ENCODE measurements at places on chromosomes 4 and X.

- peak; percentile 26 for DNase-seq
These were observed 1.9 kb upstream of the HAUS3 start for GRCh38 chr4:2243681-2244380.

- no peak for DNase-seq
These were observed 262.0 kb downstream of the IL15 start for GRCh38 chr4:141898346-141898745.

DNA sequence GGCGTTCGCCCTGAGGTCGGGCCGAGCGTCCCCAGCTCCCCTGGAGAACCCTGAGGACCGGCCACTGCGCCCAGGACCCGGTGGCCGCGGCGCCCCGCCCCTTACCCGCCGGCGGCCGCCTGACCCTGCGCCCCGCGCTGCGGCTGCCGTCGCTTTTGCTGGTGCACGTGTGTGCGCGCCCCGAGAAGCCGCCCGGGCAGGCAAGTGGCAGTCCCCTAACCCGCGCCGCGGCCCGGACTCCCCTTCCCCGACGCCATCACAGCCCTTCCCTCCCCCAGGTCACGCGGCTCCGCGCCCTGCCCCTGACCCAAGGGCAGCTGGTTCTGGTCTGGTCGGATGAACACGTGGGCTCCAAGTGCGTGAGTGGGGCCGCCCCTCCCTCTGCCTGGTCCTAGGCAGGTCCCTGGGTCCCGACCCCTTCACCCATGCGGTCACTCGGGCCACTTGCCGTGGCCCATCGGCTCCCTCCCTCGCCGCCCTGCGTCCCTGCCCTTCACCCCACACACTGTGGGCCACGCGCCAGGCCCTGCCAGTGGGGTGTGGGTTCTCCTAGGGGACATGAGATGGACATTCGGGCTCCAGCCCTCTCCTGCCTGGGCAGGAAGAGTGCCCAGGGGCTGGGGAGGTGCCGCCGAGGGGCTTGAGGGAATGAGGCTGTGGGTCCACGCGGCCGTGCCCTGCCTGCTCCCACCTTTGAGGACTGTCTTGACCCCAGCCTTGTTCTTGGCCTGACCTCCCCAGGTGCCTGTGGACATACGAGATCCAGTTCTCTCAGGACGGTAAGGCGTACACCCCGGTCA lies 8.0 kb upstream of the FGFRL1 start:
- no peak for DNase-seq

- no peak for DNase-seq
These were observed 59.3 kb downstream of the PHKA2 start for GRCh38 chrX:18924507-18925088.

- DNase-seq = no peak
These were observed 215.5 kb downstream of the PDGFC start for GRCh38 chr4:156756118-156756517.

- DNase-seq = no peak
These were observed 14.0 kb downstream of the CHIC2 start for GRCh38 chr4:54050214-54050904.

GRCh38 chr4:20421603-20421985 lies 169.9 kb downstream of the SLIT2 start:
- no peak for DNase-seq

DNA sequence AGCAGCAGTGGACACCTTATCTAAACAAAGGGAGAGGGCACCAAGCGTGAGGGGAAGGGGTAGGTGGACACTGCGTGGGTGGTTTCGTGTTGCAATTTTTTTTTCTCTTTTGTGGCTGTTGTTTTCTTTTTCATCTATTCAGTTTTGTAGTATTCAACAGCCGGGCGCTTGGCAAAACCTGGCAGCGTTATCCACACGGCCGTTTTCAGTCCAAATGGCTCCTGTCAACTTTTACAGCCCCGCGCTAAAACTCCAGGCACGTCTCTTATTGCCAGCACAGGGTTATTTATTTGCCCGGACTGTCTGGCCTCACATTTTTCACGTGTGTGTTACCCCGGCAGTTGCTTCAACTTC lies 192.2 kb downstream of the BCOR start:
- DNase-seq = no peak

GRCh38 chr4:7383266-7383665 lies 51.5 kb downstream of the PSAPL1 start:
- no peak for DNase-seq

DNA sequence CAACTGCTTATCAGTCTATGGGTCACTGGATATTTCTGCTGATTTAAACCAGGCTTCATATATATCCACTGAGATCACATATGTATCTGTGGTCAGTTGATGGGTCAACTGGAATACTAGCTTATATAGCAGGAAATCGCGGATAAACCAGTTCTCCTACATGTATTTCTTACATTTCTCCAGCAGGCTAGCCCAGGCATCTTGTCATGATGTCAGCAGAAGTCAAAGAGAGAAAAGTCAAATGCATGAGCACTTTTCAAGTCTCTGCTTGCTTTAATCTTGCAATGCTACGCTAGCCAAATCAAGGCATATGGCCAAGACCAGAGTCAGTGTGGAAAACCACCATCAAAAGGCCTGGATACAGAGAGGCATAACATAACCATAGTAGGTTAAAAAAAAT lies 1008.8 kb upstream of the DIAPH2 start:
- no peak for DNase-seq

- DNase-seq = no peak
These were observed 50.3 kb downstream of the CASP3 start for GRCh38 chr4:184598753-184599491.

- no peak for DNase-seq
These were observed 50.1 kb downstream of the BCORL1 start for GRCh38 chrX:130032552-130032951.

DNA sequence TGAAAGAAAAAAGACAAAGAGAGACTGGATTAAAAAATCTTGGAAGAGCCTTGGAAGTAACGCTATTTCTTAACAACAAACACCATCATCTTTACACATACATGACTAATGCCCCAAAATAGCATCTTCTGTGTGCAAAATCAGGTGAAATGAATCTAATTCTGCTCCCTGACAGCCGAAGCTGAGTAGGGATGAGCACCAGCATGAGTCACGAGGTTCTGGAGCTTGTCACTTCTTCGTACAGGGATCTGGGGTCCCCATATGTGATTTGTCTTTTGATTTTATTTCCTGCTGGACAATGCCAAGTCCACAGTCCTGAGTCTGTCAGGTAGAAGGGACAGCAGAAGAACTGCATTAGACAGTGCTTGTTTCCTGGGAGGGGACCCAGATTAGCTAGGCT lies 55.9 kb downstream of the OSTC start:
- DNase-seq = no peak

- DNase-seq = no peak
These were observed 14.7 kb downstream of the GBA3 start for GRCh38 chr4:22707390-22707789.

DNA sequence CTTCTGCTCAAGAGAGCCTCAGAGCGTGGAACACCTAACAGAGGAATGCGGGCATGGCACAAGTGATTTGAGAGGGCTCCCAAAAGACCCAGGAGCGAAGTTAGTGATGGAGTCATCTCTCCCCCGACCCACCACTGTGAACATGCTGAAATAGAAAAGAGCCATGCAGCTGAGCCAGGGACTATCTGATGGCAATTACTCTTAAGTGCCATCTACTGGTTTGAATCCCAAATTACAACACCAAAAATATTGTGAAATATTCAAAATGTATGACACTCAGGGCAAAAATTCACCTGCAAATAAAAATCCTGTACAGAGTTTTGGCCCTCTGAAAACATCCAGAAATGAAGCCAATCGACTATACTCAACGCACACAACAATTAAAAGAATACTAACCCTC lies 2038.9 kb upstream of the ADGRL3 start:
- no peak for DNase-seq

- DNase-seq = no peak
These were observed 301.7 kb upstream of the MAGEB2 start for GRCh38 chrX:29913647-29914046.

DNA sequence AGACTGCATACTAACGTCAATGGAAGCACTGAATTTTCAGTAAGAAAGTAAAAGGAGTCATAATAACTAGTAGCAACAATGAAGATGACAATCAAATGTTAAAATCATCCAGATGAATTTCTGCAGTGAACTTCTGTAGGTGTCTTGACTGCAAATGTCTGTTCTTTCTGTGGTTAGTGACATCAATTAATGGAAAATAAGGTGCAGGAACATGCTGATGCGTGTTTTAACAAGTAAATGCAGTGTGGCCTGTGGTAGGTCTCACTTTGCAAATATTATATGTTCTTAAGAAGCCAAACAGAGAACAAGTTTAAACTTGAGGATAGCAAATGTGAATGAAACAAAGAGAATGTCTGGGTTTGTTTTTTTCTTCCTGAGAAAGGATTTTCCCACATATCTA lies 2.6 kb upstream of the DTHD1 start:
- DNase-seq = no peak

- DNase-seq = no peak
These were observed 55.8 kb downstream of the PTTG2 start for GRCh38 chr4:38015886-38016515.

- no peak for DNase-seq
These were observed 141.9 kb downstream of the THOC2 start for GRCh38 chrX:123590842-123591486.

- DNase-seq = no peak
These were observed 30.1 kb downstream of the ADGRA3 start for GRCh38 chr4:22485737-22486136.

- no peak for DNase-seq
These were observed 651.3 kb downstream of the TECRL start for GRCh38 chr4:63757929-63758328.

DNA sequence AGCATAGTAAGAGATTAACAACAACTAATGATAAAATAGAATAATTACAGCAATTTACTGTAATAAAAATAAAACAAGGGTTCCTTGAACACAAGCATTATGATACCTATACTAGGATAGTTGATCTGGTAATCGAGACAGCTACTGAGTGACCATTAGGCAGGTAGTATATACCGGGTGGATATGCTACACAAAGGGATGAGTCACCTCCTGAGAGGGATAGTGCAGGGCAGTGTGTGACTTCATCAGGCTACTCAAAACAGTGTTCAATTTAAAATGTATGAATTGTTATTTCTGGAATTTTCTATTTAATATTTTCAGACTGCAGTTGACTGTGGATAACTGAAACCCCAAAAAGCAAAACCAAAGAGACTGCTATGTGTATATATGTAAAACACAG lies 9.7 kb upstream of the ANTXR2 start:
- DNase-seq = no peak

GRCh38 chr4:55291227-55291640 lies 54.8 kb upstream of the SRD5A3 start:
- DNase-seq = no peak

DNA sequence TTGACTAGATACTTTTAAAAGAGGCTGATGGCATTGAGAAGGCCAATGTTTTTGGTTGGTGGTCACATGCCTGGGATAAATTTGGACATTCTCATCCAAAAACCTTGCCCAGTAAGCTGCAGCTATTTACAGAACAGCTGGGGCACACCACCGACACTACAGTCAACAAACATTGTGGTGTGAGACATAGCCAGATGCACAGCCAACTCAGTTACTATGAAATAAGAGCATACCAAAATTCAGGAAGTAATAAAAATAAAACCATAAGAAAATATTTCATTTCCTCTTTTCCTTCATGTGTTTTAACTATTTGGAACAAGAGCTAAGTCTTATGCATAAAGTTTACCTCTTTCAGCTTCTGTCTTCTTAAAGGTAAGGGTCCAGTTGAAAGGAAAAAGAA lies 8.8 kb downstream of the PPM1K start:
- no peak for DNase-seq

DNA sequence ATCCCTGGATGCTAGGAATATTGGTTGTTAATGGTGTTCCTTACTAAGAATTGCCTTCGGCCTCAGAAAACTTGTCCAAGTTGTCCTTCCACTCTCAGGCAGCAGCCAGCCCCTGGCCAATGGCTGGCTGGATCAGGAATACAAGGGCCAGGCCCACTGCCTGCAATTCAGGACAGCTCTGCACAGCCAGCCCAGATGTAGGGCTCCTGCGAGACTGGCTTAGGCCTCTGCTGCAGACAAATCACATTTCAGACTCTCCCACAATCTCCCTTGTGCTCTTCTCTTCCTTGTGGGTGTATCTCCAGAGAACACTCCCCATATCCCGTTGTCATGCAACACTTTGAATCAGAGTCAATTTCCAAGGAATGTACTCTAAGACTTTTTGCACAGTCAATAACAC lies 747.6 kb upstream of the FTHL17 start:
- no peak for DNase-seq

DNA sequence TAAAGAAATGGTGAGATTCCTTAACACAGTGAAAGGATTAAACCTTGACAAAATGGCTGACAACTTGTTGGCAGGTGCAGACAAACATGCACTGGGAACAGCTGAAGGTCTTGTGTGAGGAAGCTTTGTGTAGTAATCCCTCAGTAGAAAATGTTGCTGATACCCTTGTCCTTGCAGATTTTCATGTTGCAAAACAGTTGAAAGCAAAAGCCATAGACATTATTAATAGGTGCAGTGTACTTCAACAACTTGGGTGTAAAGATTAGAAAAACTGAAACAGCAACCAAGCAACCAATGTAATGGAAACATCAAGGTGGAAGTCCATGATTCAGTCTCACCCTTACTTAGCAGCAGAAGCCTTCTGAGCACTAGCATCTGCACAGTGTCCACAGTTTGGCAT lies 29.8 kb downstream of the UGT2B7 start:
- DNase-seq = no peak

Measured in hypothalamus (tissue), 51 donors.